ENCODE measurements at places on chromosomes 16 and 17.

DNA sequence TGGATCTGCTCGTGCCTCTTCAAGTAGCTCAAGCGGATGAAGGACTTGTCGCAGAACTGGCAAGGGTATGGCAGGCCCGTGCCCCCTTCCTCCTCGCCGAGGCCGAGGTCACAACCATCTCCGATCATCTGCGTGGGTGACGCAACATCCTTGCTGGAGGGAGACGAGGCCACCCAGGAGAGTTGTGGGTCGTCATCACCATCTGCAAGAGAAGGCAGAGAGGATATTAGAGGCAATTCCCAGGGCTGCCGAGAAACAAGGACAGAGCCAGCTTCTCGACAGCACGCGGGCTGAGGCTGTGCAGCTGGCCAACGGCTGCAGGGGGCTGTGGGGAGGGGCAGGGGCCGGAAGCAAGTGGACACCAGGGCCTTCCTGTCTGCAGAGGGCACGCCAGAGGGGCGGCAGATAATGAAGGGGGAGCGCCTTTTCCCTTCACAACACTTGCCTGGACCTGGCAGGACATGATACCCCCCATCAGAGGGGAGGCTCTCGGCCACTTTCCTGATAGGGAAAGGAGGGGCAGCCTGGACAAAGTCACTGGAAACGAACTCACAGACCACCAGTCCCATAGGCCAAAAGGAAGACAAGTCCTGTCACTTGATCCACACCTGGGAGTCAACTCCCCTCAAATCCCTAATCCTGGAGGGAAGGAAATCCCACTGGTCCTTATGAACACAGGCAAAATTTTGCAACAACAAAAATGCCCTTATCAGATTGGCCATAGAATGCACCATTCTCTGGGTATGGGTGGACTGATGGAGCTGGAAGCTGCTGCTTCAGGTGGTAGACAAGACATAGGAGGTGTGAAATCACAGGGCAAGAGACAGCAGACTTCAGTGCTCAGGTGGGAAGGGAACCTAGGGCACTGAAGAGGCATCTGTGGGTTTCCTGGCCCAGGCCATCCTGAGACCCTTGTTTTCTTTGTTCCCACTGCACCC lies 217.0 kb downstream of the ZNF423 start:
- no peak for DNase-seq

GRCh38 chr16:49524947-49525315 lies 151.3 kb downstream of the C16orf78 start:
- DNase-seq: no peak

DNA sequence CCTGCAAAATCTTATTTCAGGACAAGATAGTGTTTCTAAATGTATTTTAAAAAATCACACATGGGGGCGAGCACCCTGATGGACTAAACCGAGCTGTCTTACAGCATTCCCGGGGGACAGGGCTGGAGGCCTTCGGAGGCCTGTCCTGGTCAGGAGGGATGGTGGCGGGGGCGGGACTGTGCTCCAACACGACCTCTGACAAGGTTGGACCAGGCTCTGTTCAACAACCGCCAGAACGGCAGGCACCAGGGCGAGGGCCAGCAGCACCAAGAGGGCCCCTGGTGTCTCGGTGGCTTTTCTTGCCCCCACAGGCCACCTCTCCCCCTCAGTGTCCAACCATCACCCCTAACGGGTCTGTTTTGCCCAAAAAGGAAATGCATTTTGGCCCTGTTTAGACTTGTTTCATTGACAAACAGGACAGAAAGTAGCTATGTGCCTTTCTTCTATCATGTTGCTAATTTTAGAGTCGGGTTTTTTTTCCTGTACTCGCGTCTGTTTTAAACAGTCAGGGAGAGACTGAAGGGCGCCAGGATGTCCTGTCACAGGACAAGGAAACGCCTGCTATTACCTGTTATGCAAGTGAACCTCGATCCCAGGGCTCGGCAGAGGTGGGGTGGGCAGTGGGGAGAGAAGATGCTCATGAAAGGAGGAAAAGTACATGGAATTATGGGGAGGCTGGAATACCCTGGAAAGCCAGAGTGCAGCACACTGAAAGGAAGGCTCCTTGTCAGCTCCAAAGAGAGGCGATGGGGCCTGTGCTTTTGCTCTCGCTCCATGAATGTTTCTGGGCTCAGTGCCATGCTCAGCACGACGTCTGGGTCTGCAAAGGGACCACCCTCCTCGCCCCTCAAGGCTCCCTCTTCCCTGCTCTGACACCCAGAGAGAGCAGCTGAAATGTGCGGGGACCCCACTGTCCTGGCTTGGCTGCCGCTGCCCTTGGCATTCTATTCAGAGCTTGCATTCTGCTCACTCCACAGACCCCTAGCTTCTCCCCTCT lies 11.9 kb downstream of the TMEM204 start:
- DNase-seq: no peak

DNA sequence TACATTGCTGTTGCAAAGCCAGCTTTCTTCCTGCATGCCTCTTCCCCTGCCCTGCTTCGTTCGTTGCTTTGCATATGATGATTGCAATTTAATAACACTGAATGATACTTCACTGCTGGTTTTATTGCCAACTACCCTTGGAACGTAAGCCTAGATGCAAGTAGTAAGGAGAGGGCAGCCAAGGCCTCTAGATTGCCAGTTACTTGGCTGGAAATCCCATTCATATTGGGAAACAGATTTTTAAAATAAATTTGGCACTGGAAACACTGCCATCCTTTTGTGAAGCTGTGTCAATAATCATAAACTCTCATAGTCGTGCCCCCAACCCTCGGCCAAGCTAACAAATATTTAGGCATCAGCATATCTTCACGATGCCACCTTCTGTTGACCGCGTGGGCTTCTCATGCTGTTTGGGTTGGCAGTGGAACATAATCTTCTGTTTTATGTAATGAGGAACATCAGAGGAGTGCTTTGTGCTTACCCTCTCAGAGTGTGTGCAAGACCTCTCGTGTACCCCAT lies 86.5 kb downstream of the MAP2K6 start:
- no peak for DNase-seq

GRCh38 chr16:84348386-84348888 lies 19.9 kb upstream of the ATP2C2 start:
- no peak for DNase-seq

DNA sequence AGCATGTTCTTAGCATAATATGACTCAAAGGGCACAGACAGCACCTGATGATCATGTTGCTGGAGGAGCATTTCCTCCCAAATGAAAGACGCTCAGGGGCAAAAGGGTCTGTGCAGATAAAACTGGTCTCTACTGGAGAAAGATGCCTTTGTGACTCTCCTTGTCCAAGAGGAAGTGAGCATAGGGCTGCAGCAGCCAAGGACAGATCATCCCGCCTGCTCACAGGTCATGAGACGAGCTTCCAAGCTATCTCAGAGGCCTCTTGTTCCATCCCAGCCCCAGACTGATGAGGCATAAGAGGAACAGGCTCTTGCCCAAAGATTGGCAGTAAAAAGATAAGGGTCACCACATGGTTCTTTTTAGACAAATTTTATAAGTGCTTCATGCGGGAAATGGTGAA lies 141.8 kb downstream of the KATNIP start:
- no peak for DNase-seq

Data from Jurkat, Clone E6-1 (cell line).